SK-MEL-5 (cell line): ENCODE measurements at places on chromosomes 12 and 14.

DNA sequence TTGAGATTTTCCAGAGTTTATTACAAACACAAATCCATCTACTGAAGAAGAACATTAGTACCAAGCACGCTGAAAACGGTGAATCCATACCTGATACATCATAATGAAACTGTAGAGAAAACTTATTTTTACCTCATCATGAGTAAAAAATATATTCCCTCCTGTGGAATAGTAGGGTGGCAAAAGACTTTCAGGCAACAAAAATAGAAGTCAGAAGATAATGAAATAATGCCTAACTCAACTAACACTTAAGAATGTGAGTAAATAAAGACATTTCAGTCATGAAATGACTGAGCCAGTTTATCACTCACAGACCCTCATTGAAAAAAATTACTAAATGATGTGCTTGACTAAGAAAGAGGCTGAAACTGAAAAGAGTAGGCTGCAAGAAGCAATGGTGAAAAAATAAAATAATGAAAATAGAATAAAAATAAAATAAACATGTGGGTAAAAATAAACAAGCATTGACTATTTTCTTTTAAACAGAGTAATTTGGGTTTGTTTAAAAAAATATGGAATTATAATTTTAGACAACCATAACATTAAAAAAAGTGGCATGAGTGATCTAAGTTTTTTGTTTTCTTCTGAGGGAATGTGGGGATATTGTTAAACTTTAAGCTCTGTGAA is 148.6 kb downstream of the ASCL1 start:
- DNase-seq, result no peak

- DNase-seq, result peak; percentile 83
Measured at GRCh38 chr12:28611115-28611435, 420.8 kb downstream of the CCDC91 start.

DNA sequence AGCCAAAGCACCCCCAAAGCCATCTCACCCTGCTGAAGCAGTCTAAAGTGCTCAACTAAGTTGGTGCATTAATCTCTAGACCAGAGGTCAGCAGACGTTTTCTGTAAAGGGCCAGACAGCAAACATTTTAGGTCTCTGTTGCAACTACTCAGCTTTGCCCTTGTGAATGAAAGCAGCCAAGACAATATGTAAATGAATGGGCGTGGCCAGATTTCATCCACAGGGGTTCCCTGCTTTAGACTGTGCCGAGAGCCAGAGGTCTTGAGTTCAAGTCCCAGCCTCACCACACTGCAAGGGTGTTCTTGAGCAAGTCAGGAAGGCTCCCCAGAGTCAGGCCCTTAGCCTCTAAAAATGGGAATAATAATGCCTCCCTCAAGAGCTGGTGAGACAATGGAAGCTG is 166.2 kb downstream of the CHST11 start:
- DNase-seq, result no peak

GRCh38 chr14:99755629-99756603 is 37.3 kb upstream of the EML1 start:
- DNase-seq, result no peak

- DNase-seq, result no peak
Measured at GRCh38 chr14:102668291-102668873, 75.9 kb downstream of the RCOR1 start.

- DNase-seq, result no peak
Measured at GRCh38 chr12:111775205-111776193, 8.8 kb downstream of the ALDH2 start.

DNA sequence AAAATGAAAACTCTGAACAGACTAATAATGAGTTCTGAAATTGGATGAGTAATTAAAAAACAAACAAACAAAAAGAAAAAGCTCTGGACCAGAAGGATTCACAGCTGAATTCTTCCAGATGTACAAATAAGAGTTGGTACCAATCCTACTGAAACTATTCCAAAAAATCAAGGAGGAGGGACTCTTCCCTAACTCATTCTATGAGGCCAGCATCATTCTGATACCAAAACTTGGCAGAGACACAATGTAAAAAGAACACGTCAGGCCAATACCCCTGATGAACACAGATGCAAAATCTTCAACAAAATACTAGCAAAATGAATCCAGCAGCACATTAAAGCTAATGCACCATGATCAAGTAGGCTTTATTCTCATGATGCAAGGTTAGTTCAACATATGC is 183.9 kb upstream of the CNOT2 start:
- DNase-seq, result no peak

GRCh38 chr12:32920506-32921085 is 24.0 kb upstream of the PKP2 start:
- no peak for DNase-seq

DNA sequence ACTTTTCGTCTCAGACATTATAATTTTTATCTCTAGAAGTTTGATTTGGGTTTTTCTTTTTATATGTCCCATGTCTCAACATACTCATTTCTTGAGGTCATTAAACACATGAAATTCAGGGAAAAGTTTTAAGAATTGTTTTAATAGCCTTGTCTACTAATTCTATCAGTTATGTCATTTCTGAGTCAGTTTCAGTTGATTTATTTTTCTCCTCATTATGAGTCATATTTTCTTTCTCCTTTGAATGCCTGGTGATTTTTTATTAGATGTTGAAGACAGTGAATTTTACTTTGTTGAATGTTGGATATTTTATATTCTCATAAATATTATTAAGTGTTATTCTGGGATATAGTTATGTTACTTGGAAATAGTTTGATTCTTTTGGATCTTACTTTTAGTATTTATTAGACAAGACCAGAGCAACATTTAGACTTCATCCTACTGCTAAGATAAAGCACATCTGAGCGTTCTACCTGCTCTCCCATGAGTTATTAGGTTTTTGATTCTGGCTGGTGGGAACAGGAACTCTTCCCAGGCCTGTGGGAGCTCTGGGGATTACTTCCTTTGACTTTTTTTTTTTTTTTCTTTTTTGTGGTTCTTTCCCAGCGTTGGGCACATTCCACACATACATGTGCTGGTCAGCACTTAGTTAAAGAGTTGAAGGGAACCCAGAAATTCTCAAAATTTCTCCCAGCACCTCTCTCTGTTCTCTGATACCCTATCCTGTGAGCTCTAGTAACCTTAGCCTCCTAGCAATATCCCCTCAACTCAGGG is 1157.7 kb downstream of the BCL11B start:
- DNase-seq, result no peak

DNA sequence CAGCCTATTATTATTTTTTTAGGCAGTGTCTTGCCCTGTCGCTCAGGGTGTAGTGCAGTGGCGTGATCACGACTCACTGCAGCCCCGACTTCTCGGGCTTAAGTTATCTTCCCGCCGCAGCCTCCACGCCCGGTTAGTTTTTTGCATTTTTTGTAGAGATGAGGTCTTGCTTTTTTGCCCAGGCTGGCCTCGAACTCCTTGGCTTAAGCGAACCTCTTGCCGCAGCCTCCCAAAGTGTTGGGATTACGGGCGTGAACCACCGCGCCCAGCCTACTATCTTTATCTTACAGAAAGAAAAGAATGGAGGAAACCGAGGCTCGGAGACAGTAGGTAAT is 507 bp upstream of the PTPN11 start:
- no peak for DNase-seq

- DNase-seq, result peak; percentile 86
Measured at GRCh38 chr14:61420326-61420725, 98.9 kb downstream of the PRKCH start.

GRCh38 chr12:67451206-67451605 is 182.0 kb downstream of the CAND1 start:
- DNase-seq, result no peak

DNA sequence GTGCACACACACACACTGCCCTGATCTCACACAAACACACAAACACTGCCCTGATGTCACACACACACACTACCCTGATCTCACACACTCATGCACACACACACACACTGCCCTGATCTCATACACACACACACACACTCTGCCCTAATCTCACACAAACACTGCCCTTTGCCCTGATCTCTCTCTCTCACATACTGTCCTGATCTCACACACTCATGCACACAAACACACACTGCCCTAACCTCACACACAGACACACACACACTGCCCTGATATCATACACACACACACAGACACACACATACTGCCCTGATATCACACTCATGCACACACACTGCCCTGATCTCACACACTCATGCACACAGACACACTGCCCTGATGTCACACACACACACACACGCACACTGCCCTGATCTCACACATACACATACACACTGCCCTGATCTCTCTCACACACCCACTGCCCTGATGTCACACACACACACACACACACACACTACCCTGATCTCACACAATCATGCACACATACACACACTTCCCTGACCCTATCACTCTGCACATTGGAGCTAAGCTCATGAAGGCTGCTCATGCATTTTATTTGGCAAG is 97.6 kb upstream of the DIO3 start:
- DNase-seq, result no peak

- DNase-seq, result no peak
Measured at GRCh38 chr14:67269298-67270060, 28.2 kb downstream of the PALS1 start.

DNA sequence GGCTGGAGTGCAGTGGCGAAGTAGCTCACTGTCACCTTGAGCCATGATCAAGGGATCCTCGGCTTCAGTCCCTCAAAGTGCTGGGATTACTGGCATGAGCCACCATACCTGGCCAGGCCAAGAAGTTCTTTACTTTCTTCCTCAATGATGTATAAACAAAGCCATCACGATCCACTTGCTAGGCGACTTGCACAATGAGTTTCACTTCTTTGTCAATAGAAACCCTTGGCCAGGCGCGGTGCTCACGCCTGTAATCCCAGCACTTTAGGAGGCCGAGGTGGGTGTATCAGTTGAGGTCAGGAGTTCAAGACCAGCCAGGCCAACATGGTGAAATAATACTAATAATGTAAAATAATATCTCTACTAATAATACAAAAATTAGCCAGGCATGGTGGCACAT is 14.4 kb upstream of the SPSB2 start:
- DNase-seq, result no peak

- DNase-seq, result peak; percentile 47
Measured at GRCh38 chr12:31773867-31774266, 45.0 kb upstream of the AMN1 start.

- no peak for DNase-seq
Measured at GRCh38 chr12:131096681-131097181, 143.0 kb downstream of the ADGRD1 start.

GRCh38 chr14:30779210-30779609 is 95.1 kb upstream of the COCH start:
- DNase-seq, result no peak

DNA sequence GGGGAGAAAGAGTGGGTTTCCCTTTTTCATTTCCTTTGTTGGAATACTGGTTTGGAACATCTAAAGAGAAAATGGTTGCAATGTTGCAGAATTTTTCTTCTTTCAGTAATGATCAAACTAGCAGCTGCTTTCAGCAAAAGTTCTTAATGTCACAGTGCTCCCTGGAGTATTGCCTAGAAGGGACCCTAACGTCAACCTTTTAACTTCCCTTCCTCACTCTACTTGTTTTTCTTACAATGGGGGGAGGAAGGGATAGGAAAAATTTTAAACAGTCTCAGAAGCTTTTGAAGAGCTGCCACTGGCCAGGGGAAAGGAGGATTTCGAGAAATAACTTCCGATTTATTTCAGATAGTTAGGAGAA is 521.8 kb downstream of the MED13L start:
- DNase-seq, result no peak

GRCh38 chr12:95203487-95204030 is 13.7 kb downstream of the FGD6 start:
- no peak for DNase-seq

GRCh38 chr12:132163041-132163910 is 19.0 kb downstream of the NOC4L start:
- DNase-seq, result no peak

GRCh38 chr12:92505254-92506231 is 197.2 kb upstream of the PLEKHG7 start:
- no peak for DNase-seq

- DNase-seq, result no peak
Measured at GRCh38 chr12:40028296-40028695, 77.6 kb downstream of the SLC2A13 start.

- DNase-seq, result no peak
Measured at GRCh38 chr12:5688226-5688625, 256.3 kb downstream of the NTF3 start.

DNA sequence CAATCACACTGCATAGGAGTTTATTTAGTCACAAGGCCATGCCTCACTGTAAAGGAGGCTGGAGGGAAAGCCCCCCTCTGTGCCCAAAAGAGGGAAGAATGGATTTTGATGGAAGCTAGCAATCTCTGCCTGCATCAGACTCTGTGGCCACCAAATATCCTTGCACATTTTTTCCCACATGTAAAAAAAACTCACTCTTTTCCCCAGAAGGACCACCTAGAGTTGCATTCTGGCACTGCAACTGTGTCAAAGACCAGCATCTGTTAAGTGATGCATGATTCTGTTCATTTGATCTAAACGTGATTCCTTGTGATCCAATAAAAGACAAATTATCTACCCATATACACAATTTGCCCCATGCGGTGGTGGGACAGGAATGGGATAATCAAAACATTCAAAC is 8.0 kb downstream of the RHOJ start:
- DNase-seq, result peak; percentile 27

GRCh38 chr14:73700325-73700724 is 13.9 kb downstream of the PNMA1 start:
- no peak for DNase-seq

DNA sequence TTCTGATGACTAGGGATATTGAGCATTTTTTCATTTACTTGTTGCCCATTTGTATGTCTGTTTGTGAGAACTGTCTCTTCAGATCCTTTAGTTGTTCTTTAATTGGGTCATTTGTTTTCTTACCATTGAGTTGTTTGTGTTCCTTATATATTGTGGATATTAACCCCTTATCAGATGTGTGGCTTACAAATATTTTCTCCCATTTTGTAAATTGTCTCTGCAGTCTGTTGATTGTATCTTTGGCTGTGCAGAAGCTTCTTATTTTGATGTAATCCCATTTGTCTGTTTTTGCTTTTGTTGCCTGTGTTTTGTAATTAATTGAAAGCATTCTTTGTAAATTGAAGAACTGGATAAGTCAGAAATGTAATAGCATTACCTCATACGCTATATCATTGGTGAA is 459.1 kb upstream of the FOXG1 start:
- no peak for DNase-seq

GRCh38 chr12:40104461-40105264 is 1.2 kb downstream of the SLC2A13 start:
- peak; percentile 42 for DNase-seq

DNA sequence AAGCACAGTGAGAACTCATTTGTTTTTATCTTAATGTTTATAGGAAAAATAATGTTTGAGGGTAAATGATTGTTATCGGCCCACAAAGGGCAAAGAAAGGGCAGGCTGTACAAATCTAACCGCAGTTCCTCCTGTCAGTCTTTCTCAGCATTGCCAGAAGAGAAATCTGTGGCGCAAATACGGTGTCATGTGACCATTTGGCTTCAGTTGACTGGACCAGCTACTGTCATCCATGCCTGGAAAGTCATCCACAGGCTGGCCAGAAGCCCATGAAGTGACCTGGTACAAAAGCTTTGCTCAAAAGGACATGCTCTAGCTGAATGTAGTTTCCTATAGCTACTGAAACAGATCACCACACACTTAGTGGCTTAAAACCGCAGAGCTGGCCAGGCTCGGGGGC is 43.6 kb downstream of the HCAR2 start:
- no peak for DNase-seq
